Bone marrow (tissue), 2 donors: ENCODE measurements at places on chromosomes 4 and X.

DNA sequence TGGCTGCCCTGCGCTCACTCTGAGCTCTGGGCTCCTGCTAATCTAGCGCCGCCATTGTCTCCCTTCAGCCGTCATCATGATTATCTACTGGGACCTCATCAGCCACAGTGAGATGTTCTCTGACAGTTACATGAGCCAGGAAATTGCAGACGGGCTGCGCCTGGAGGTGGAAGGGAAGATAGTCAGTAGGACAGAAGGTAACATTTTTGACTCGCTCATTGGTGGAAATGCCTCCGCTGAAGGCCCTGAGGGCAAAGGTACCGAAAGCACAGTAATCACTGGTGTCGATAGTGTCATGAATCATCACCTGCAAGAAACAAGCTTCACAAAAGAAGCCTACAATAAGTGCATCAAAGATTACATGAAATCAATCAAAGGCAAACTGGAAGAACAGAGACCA is 21.8 kb upstream of the PIN4 start:
- no peak for DNase-seq

GRCh38 chr4:1750381-1751154 is 29.2 kb downstream of the TACC3 start:
- no peak for DNase-seq

- DNase-seq = no peak
Observed at GRCh38 chr4:176981551-176981950, 188.8 kb upstream of the VEGFC start.

DNA sequence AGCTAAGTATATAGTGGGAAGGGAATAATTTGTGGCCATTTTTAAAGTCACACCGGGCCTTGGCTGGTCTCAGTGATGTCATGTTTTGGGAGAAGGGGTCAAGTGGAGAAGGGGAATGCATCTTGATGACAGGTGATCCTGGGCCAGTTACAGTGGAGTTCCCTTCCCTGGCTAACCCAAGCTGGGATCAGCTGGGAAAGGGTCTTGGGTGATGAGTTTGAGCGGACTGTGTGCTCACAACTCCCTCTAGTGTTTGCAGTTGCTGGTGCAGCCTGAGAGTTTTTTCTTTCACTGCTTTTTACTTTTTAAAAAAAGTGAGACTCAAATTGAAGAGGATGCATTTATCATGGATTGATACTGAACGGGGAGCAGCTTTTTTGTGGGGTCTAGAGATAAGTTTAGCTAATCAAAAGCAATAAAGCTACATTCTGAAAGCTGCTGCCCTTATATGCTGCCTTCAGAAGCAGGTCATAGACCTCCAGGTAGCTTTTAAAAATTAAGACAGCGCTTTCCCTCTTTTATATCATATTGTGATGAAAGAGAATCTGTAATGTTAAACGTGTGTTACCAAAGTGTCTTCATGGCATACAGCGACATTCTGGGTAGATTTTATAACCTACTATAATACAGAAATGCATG is 164.7 kb downstream of the DCLK2 start:
- no peak for DNase-seq

DNA sequence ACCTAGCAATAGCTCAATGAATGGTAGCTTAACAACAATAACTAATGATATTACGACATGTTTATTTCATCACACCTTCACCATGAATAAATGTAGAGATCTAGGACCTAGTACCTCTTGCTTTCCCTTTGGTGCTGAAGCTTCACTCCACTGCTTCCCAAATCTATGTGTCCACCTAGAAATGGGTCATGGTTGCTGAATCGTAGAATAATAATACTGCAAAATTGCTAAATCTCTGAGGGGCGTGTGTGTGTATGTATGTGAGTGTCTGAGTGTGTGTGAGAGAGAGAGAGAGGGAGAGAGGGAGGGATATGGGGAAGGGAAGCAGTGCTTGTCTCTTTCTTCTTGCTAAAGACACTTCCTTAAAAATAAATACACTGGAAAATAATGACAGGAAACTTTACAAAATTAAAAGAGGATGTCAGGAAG is 109.3 kb upstream of the BMP2K start:
- DNase-seq = peak; percentile 46

GRCh38 chr4:1538941-1539772 is 132.9 kb upstream of the NKX1-1 start:
- DNase-seq = no peak

GRCh38 chrX:3268829-3269228 is 77.6 kb downstream of the MXRA5 start:
- DNase-seq = no peak

DNA sequence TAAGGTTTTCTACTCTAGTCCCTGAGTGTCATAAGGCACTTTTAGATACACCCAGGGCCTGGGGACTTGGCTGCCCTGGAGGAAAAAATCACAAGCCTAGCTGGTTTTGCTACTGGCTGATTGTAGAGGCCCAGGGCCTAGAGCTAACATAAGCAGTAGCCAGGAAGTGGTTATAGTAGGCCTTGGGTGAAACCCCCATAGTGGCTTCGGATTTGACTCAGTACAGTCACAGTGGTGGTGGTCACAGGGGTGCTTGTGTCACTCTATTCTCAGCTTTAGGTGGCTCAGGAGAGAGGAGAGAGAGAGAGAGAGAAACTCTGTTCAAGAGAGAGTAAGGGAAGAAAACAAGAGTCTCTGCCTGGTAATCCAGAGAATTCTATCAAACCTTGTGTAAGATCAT is 194.5 kb upstream of the EDA2R start:
- no peak for DNase-seq

- DNase-seq = no peak
Observed at GRCh38 chr4:80221161-80221560, 23.9 kb downstream of the PRDM8 start.

GRCh38 chrX:21723814-21724213 is 34.1 kb downstream of the SMPX start:
- no peak for DNase-seq

DNA sequence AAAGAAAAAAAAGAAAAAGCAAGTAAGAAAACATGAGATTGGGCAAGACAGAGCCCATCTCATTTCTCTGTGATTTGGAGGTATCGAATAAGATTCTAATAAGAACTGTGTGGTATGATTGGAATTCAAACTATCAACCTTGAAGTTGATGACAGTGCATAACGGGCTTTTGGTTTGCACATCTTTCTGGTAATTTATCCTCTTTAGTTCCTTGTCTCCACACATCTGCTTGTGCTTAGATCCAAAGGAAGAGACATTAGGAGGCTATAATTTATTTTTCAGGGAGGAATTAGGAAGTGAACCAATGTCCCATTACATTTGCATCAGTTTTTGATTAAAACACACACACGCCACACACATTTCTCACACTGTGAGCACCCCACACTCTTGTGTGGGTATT is 149.9 kb downstream of the ARSF start:
- no peak for DNase-seq

- no peak for DNase-seq
Observed at GRCh38 chr4:123876671-123877101, 480.1 kb downstream of the SPRY1 start.

DNA sequence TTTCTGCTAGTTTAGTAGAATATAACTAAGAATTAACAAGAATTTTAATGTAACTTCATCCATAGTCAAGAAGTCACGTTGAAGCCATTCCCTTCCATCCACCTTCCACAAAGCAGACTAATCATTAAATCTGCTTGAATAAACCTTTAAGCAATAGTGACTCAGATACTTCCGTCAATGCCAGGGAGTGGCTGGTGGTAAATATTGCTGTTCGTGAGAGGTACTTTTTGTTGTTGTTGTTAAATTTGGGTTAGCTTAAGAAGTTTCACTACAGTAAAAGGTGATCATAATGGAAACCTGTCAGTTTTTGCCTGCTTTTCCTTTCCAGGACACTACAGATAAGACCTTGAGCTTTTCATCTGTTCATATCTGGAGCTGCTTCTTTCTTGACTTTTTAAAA is 316.3 kb downstream of the TMA16 start:
- DNase-seq = no peak

DNA sequence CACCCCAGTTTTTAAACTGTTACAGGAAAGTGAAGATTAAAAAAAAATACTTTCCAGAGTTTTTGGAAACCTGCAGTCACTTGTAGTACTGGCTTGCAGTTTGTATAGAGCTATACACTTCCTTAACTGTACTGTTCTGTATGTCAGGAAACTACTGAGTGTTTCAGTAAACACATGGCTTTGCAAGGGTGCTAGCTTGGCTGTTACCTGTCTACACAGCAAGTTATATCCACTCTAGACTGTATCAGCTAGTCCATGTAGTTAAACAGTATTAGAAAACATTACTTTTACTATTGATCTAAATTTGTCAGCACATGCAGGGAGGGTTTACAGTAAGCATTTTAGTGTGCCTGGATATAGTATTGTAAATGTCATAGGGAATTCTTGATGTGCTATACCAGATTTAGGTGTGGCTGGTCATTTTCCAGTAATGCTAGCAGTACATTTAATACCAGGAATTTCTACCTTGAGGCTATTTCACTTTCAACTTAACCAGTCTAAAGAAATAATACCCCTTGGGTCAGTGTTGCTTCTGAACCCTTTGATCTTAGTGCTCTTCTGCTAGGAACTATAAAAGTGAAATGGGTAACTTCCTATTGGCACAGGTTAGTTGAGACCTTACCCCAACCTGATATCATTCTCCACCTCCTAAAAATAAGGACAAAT is 192.3 kb upstream of the ANKRD50 start:
- no peak for DNase-seq

- no peak for DNase-seq
Observed at GRCh38 chr4:25095837-25096236, 64.4 kb downstream of the SEPSECS start.

GRCh38 chr4:57710053-57710452 is 599.9 kb upstream of the IGFBP7 start:
- DNase-seq = no peak

DNA sequence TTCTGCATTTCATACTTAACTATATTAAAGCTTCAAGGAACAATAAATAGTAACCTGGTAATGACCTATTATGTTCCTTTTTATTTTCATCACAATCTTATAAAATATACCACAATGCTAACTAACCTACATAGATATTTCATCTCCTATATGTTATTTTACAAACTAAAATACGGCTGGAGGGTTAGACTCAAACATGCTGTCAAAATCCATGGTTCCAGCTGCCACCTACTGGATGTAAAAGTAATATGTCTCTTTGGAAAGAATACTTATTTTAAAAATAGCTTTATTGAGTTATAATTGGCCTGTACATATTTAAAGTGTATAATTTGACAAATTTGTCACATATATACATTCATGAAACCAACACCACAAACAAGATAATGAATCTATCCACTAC is 15.0 kb downstream of the RGN start:
- DNase-seq = no peak

DNA sequence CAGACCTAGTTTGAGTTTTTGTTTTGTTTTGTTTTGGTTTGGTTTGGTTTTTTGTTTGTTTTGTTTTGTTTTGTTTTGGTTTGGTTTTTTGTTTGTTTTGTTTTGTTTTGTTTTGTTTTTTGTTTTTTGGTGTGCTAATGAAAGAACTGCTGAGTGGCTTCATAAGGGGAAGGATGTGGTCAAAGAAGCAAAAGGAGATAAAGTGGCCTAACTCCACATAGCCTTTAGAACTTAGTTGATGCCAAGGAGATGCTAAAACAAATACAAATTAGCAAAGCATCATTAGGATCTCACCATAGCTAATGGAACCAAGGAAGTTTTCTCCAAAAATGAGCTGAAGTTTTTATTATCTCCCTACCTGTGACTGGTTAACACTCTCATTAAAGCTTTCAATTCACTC is 44.6 kb upstream of the TMEM164 start:
- DNase-seq = no peak

DNA sequence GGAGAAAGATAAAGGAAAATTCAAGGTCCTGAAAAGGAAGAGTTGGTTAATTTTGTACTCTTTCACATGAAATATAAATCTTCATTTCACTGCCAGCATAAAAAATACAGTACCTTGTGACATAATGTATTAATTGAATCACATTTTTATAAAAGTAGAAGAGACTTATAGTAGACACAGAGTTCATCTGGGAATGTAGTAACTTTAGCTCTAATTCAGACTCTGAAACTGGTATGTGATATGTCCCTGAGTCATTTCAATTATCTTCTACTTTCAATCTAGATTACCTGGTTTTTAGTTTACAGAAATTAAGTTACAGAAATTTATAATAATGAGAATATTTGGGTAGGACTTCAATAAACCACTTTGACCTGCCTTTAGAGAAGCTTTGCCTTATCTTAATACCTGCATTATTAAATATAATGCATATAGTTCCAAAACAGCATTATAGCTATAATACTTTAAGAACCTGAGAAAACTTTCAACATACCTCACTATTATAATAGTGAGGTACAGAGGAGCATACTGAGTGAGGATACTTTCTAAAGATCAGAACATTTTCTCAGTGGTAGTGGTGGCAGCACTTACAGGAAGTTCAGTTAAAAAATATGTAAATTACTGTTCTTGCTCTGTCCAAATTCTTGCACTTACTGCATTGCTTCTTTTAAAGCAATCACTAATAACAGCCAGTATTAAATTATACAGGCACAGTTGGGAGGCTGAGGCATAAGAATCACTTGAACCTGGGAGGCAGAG is 11.2 kb downstream of the NEK1 start:
- DNase-seq = no peak

GRCh38 chr4:152172146-152172545 is 363.7 kb downstream of the FBXW7 start:
- no peak for DNase-seq

GRCh38 chrX:75623535-75623934 is 100.7 kb upstream of the ZDHHC15 start:
- DNase-seq = no peak

DNA sequence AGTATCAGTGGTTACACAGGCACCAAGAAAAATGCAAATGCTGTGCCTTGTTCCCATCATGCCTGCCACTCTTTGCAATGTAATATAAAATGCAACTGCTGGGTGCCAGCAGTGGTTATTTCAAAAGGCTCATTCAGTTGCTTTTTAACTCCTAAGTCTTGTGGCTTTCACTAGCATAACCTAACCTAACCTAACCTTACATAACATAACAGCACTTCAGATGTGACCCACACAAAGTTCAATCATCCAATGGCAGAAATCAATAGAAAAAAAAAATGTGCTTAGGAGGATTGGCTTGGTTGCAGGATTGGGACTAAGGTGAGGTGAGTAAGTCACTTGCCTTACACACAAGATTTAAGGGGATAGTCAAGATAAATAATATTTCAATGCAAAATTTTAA is 60.2 kb upstream of the VMA21 start:
- no peak for DNase-seq

DNA sequence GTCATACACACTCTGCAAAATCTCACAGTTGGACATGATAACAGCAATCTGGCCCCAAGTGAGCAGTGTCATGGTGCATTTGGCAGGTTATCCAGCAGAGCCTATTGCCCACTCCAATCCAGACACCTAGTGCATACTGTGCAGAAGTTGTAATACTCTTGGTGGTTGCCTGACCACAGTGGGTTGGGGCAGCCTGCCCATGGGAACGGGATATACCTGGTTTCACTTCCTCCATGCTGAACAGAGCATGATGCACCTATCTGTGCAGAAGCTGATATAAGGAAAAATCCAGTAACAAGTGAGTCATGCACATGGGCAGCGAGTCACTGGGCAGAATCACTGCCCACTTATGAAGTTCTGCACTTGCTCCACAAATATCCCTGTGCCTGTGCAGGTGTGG is 105.3 kb upstream of the IGSF1 start:
- no peak for DNase-seq
